ENCODE measurements at places on chromosomes 4 and X. TPM values are rescaled to one million over a fixed set of nuclear protein-coding genes. Genes with fewer than 3 reads are reported as not detected.

NPY2R gene
- not detected for total RNA-seq

DNA sequence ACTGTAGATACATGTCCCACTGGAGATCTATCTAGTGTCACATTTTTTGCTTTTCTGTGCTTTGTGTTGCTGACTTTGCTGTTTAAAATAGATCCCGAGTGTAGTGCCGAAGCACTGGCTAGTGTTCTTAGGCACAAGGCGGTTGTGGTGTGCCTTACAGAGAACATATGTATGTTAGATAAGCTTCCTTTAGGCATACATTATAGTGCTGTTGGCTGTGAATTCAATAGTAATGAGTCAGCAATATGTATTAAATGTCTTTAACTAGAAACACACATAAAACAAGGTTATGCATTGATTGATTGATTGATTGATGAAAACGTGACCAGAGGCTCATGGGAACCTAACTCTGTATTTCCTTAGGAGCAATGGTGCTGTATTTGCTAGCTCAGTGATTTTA lies 56.2 kb downstream of the COX7B2 start:
- DNase-seq, result no peak

GRCh38 chr4:2339458-2340271 lies 77.8 kb upstream of the MXD4 start:
- DNase-seq, result no peak

COL25A1 gene
- 6.2 TPM for total RNA-seq

S100G gene
- not detected for total RNA-seq

DNA sequence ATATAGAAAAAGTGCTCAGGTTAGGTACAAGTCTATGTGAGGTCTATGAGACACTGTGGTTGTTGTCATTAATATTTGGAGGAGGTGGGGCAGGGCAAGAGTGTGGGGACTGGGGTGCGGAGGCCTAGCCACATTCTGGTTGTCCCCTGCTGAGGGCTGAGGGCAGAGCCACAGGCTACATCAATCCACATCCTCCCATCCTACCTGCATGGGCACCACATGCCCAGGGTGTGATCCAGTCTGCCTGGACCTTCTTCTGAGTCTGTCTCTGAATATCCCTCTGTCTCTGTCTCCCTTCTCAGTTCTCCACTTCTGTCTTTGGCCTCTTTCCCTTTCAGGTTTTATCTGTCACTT lies 1.2 kb upstream of the GATA1 start:
- no peak for DNase-seq

DNA sequence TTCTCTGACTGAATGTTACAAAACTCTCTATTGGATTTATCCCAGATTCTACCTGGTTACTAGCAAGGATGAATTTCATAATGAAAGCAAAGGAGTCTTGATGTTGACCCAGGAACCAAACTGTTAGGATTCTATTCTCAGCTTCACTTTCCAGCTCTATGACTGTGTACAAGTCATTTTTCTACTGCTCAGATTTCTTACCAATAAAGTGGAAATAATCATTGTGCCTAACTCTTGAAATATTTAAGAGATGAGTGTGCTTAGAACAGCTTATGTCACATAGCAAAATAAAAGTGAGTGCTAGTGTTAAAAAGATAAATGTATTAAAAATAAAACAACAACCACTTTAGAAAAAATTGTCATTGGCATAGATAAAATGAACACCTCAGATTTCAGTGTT lies 45.6 kb downstream of the EPHA5 start:
- no peak for DNase-seq

GRCh38 chr4:174460684-174461083 lies 61.6 kb downstream of the HPGD start:
- no peak for DNase-seq

DNA sequence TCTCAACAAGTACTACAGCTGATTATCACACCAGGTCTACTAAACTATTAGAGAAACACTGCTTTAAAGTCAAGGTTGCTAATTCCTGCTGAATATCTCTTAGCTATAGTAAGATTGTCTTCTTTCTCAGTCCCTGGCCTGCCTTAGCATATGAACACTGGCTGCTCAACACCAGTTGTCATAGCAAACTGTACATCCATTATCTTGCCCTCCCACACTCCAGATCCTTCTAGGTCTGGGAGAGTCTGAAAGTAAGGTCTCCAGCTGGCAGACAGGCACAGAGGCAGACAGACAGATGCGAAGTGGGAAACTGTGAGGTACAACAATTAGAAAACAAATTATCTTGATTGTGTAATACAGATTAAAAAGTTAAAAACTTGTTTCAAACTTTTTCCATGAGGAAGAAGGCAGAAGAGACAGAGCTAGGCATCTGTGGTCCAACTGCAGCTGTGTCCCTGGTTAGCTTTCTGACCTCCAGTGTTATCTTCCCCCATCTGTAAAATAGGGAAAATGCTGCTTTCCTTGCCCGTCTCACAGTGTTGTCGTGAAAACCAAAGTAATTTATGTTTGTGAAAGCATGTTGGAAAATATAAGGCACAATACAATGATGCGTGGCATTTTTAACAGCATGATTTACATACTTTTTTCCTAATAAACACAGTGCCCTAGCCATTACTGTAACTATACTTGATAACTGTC lies 133.8 kb downstream of the KLHL13 start:
- no peak for DNase-seq

MTMR8 gene
- 4.7 TPM for total RNA-seq

- no peak for DNase-seq
These were observed 260.3 kb upstream of the TENM3 start for GRCh38 chr4:181982856-181983255.

DNA sequence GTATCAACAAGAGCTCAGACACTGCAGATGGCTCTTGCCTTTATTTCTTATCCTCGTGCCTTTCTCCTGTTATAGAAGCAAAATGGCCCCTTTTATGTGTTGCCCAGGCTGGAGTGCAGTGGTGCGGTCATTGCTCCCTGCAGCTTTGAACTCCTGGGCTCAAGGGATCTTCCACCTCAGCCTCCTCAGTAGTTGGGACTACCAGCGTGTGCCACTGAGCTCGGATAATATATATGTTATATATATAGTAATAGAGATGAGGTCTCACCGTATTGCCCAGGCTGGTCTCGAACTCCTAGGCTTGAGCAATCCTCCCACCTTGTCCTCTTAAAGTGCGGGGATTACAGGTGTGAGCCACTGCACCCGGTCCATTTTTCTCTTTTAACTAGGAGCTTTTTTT lies 79.7 kb downstream of the TMEM131L start:
- DNase-seq, result no peak

- DNase-seq, result peak; percentile 95
These were observed at the start of gene UBA6 for GRCh38 chr4:67700738-67701516. Gene UBA6, minus strand, starts transcription at chr4:67701155. Its CDS starts 36 bp downstream, at chr4:67701119.

GRCh38 chrX:42085836-42086235 lies 162.5 kb upstream of the CASK start:
- DNase-seq, result no peak

DNA sequence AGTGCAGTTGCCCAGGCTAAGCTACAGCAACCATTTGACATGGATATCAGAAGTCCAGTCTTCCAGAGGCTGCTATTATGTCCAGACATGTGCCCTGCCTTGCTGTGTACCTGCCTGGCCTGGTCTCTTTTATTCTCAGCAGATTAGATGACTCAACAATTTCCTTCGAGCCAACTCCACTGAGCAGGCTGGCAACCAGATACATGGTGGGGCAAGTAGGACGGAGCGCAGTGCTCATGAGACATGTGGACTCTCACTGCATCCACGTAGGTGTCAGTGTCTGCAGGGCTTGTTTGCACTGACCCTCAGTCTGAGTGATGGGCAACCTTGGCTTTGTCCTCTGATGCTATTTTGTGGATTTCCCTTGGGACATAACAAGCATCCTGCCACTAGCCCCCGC lies 7.2 kb upstream of the MAGEA11 start:
- DNase-seq, result no peak
